ENCODE measurements at places on chromosomes 12 and 14.

- no peak for DNase-seq
These were observed 7.1 kb upstream of the SMUG1 start for GRCh38 chr12:54195737-54196347.

- peak; percentile 6 for DNase-seq
These were observed 25.8 kb upstream of the STRAP start for GRCh38 chr12:15856097-15856982.

DNA sequence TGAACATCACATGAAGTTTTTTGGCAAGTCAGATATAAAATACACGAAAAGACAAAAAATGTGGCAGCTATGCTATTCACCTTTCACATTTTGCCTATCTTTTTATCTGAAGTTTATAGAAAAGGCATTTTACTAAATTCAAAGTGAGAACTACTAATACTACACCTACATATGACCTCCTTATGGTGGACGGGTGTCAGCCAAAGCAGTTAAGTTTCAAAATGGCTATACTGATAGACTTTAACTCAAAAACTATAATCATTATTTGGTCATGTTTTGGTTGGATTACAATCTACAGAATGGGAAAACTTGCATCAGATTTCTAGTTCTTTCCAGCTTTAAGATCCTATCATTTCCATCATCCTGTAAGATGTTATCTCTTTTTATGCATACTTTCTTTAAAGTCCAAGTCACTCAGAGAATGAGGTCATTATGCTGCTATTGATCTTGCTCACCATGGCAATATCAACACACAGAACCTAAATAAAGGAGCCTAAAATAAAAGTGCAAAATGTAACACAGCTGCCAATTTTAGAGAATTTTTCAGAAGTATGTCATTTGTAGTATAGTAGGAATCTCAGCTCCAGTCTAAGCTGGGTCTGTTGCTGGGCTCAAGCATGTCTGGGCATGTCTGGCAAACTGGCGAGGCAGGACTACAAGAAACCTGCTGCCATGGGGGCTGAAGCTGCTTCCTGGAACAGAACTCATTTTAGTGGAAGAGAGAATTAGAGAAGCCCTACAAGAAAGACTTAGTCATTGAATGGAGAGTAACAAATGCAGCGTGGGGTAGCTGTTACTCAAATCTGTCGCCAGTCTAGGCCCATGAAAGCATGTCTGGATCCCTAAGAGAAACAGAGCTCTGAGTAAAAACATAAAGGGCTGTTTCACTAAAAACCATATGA, 7.6 kb upstream of the AEBP2 start:
- peak; percentile 69 for DNase-seq

GRCh38 chr12:57775563-57776246, 3.3 kb downstream of the EEF1AKMT3 start:
- no peak for DNase-seq

- no peak for DNase-seq
These were observed 303.3 kb downstream of the DPF3 start for GRCh38 chr14:72590577-72590976.

DNA sequence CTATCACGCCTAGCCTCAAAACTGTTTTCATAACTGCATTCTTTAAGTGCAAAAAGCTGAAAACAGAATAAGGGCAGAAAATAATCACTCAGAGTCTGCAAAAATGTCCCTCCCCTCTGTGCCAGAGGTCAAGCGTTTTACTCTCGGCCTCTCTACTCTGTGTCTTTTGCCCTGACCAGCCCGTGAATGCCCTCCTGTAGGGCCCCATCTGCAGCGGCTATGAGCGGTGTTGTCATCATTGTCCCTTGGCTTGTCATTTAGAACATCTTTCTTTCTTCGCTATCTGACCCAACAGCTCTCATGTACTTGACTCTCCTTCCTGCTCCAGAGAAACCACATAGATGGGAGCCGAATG, 21.7 kb downstream of the ELK3 start:
- no peak for DNase-seq

DNA sequence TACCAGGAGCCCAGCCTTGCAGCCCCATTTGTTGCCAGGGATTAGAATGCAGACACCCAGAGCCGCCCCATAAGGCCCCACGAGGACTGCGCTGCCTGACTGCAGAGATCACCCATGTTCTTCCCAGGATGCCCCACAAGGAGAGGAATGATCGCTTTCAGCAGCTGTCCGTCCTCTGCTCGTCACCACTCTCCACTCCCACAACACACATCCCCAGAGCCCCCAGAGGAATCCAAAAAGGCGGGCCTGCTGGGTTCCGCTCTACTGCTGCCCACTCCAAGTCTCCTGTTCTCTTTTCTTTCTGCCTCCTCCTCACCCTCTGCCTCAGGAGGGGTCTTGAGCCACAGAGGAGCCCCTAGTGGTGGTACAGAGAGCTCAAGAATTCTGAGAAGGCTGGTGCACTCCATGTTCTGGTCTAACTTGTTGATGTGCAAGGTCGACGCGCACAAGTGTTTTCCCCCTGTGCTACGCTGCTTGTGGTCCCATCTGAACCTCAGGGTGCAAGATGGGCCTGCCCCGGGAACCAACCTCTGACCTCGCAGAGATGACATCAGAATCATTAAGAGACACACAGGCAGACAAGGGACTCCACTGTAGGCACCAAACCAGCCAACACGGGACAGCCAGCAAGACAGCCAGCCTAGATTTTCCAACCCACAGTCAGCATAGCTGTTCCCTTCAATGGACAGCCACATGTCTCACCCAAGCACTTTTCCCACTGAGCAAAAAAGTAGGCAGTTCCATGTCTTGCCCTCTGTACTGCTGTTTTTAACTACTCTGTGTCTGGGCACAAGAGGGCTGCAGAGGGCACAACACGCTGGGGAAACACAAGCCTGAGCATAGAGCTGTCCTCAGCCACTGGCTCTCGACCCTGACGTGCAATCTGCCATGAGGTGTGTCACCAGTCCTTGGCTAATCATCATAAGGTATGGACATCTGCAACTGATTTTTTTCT, 29.9 kb downstream of the PXN start:
- no peak for DNase-seq

DNA sequence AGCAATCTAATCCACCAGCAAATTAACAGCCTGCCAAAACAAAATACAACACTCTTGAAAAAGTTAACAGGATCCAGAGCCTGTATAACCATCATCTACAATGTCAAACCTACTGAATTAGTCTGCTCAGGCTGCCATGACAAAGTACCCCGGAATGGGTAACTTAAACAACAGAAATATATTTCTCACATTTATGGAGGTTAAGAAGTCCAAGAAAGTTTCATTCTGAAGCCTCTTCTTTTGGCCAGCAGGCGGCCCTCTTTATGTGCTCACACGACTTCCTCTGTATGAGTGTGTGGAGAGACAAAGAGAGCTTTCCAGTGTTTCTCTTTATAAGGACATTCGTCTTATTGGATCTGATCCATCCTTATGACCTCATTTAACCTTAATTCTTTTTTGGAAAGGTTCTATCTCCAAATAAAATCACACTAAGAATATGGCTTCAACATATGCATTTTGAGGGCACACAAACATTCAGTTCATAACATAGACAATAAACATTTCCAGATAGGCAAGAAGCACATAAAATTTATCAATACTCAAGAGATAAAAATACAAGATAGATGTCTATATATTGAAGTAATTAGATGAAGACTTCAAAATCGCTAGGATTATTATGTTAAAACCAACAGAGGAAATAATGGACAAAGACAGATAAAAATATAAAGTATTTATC, 5.9 kb upstream of the RERG start:
- DNase-seq, result no peak

DNA sequence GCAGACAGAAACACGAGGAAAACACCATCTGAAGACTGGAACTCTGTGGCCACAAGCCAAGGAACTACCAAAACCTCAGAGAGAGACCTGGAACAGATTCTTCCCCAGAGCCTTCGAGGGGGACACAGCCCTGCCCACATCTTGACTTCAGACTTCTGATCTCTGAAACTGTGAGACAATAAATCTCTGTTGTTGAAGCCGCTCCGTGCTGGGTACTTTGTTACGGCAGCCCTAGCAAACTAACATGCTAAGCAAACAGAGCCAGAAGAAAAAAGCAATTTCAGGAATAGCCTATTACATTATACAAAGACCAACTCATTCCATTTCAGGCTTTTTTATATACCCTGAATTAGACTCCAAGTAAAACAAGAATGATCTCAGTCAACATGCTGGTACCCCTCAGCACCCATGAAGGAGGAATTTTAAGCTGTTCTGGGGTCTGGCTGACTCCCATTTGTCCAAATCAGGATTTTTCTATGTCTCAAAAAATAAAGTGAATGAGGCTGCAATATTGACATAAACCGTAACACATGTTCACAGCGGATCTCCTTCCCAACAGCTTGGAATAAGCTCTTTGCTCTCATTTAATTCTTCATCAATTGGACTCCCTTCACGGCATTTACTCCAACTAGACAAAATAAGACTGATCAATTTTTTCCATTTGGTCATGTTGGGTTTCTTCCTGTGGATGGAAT, 190.1 kb downstream of the FOXN3 start:
- DNase-seq, result no peak

- no peak for DNase-seq
These were observed 25.0 kb downstream of the HIF1A start for GRCh38 chr14:61720294-61720661.

GRCh38 chr12:40439771-40440492, 215.1 kb downstream of the LRRK2 start:
- DNase-seq, result no peak

GRCh38 chr12:124388679-124389137, 93.8 kb downstream of the RFLNA start:
- DNase-seq, result peak; percentile 81

DNA sequence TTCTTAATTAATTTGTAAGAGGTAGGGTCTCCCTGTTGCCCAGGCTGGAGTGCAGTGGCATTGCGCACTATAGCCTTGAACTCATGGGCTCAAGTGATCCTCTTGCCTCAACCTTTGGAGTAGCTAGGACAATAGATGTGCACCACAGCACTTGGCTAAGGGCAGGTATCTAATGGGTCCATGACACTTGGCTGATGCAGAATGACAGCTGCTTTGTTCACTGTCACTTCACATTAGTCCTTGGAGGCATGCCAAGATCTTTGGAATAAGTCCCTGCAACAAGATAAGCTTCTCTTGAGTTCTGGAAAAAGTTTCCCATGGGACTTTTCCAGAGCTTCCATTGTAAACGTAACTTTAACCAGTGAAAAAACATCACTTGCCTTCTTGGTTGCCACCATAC, 23.4 kb downstream of the COQ6 start:
- no peak for DNase-seq

DNA sequence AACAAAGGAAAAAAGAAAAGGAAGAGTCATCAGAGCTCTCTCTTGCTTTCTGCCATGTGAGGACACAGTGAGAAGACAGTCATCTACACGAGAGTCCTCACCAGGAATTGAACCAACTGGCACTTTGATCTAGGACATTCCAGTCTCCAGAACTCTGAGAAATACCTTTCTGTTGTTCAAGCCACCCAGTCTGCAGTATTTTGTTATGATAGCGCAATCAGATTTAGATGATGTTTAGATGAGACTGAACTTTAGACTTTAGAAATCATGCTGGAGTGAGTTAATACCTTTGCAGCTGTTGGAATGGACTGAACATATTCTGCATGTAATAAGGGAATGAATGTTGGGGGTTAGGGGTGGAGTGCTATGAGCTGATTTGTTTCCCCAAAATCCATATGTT, 28.1 kb upstream of the RAB21 start:
- DNase-seq, result no peak

- no peak for DNase-seq
These were observed 71.8 kb upstream of the GZMB start for GRCh38 chr14:24705840-24706239.
